ENCODE measurements at places on chromosomes 2 and 18.
A peak's percentile ranks its signal among the peaks of the same experiment; 100 is the strongest.

- DNase-seq = no peak
Measured at GRCh38 chr2:55932843-55933242, 9.3 kb upstream of the EFEMP1 start.

GRCh38 chr2:36770542-36771287 lies 74.2 kb downstream of the VIT start:
- DNase-seq = peak; percentile 53

DNA sequence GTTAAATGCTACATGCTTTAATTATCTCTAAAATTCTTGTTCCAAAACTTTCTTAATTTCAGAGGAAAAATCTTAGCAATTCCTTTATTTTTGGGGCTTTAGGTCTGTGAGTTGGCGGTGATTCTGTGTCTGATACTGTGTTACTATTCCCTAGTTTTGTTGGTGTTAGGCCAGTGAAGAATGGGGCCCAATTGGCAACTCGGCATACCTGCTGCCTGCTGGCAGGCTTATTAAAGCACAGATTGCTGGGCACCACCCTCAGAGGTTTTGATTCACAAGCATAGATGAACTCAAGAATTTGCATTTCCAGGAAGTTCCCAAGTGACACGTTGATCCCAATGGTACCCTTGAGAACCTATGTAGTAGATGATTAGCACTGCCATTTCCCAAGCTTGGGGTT lies 101.6 kb downstream of the OSBPL6 start:
- no peak for DNase-seq

DNA sequence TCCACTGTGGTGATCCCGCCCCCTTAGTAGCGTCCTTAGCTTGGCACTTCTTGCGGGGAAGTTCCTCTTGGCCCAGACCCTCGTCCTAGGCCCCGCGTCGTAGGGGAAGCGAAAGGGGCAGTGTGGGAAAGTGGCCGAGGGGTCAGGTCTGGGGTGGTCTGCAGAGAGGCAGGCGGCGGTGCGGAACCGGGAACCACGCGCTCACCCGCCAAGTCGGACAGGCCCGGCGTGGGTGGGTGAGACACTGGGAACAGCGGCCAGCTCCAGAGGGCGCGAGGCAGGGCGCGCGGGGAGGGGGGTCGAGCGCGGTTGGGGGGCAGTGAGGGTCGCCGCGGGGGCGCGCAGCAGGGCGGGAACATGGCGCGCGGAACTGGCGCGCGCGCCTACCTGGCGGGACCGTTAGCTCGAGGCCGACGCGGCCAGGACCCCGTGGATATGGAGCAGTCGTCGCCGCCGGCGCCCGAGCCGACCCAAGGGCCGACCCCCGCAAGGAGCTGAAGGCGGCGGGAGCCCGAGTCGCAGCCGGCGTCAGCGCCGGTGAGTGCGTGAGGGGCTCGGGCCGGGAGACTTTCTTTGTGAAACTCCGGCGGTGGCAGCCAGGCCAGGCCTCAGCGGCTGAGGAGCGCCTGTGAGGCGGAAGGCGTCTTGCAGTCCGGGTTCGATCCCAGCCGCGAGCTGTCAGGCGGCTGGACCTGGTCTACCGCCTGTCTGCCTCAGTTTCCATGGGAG lies 2896.7 kb upstream of the TEKT4 start:
- DNase-seq = no peak

GRCh38 chr2:222799262-222799918 lies 61.4 kb upstream of the ACSL3 start:
- no peak for DNase-seq

DNA sequence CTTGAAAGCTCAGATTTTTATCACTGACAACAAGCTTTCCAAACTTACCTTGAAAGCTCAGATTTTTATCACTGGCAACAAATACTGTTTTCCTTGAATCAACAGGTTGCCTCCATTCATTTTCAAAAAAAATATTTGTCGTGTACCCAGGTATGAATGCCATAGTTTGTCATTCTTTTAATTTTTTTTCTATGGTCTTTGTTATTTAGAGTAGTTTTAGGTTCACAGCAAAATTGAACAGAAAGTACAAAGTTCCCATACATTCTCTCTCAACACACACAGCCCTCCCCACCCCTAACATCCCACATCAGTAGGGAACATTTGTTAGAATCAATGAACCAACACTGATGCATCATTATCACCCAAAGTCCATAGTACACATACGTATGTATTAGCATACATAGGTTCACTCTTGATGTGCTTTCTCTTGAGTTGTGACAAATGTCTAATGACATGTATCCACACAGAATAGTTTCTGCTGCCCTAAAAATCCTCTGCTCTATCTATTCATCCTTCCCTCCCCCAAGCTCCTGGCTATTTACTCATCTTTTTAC lies 25.9 kb downstream of the WDR33 start:
- no peak for DNase-seq

Data from inflammatory macrophage treated with lipopolysaccharide for 4 hours (primary cell).